ENCODE measurements at places on chromosomes 3 and 15.

DNA sequence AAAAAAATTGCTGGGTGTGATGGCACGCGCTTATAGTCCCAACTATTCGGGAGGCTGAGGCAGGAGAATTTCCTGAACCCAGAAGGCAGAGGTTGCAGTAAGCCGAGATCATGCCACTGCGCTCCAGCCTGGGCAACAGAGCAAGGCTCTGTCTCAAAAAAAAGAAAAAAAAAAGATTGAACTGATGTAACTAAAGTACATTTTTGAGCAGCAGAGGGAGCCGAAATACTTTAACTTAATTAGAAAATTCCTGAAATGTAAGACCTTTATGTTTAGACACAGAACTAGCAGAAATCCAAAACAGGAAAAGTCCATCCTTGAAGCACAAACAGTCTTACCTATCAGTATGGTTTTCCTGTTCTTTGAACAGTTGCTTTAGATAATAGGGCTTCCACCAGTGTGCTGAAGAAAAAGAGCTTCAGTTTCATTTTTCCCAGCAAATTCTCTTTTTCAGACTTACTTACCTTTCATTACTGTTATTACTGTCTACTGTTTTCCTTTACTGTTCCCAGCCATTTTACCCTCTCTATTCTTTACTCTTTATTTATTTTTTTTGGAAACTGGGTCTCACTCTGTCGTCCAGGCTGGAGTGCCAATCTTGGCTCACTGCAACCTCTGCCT is 33.4 kb upstream of the ZNF609 start:
- DNase-seq: no peak

- DNase-seq: no peak
Observed at GRCh38 chr15:64883100-64883581, 28.6 kb upstream of the ANKDD1A start.

DNA sequence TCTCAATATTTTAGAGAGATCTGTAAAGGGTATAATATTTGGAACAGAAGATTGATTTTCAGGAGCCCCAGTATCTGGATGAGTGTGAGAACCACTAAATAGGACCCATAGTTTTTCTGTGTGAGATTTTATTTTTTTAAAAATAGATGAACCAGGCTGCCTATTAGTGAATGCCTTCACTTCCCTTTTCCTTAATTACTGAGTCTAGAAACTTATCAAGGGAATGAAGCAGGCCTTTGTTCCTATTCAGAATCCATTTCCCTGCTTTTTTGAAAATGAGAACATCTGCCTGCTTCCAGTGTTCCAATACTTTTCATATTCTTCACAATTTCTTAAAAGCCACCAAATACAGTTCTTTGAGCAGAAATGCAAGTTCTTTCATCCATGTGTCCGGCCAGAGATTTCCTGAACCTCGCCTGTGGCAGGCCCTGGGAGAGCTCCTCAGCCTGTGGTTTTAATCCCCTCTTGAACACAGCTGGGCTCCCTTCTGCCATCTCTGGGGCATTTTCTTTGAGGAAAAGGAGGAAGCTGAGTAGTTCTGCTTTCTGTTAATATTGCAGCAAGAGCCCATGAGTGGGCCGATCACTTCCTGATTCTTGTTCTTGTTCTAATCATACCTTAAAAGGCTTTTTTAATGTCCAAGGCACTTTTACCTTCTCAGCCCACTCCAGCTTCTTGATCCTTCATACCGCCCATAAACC is 4.7 kb downstream of the EHD4 start:
- no peak for DNase-seq

DNA sequence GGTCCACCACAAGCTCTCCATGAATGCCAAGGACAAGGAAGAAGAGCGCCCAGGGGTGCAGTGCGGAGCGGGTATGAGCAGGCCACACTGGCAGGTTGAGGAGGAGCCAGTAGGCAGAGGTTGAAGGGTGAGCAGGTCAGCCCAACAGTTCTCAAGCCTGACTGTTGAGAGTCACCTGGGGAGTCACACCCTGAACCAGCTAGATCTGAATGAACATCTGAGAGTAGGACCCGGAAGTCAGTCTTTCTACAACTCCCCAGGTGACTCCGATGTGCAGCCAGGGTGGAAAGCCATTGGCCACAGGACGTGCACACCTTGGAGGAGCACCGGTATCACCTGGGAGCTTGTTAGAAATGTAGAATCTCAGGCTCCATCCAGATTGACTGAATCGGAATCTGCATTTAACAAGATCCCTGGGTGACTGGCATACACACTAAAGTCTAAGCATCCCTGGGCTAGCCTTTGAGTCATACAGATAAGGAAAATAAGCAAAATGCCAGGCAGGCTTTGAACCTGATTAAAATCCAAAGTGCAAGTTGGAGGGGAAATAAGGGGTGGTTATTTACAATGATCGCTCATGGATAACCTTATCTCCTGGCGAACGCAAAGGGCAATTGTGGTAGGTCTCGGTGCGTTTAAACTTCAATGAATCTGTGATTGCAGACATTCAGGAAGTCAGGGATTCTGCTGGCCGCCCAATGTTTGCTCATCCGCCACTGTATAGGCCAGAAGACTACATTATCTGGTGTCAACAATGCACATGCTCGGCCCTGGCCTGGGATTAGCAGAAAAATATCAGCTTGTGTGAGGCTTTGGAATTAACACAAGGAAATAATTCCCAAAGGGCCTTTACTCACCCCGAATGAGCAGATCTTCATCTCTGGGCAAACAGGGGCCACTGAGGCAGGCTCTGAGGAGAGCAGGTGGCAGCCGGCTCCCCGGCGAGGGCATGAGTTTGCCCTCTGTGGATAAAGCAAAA is 11.7 kb upstream of the LYZL4 start:
- no peak for DNase-seq

GRCh38 chr3:99633887-99634558 is 4.4 kb upstream of the COL8A1 start:
- no peak for DNase-seq

GRCh38 chr3:138066383-138066782 is 49.0 kb downstream of the DZIP1L start:
- no peak for DNase-seq

DNA sequence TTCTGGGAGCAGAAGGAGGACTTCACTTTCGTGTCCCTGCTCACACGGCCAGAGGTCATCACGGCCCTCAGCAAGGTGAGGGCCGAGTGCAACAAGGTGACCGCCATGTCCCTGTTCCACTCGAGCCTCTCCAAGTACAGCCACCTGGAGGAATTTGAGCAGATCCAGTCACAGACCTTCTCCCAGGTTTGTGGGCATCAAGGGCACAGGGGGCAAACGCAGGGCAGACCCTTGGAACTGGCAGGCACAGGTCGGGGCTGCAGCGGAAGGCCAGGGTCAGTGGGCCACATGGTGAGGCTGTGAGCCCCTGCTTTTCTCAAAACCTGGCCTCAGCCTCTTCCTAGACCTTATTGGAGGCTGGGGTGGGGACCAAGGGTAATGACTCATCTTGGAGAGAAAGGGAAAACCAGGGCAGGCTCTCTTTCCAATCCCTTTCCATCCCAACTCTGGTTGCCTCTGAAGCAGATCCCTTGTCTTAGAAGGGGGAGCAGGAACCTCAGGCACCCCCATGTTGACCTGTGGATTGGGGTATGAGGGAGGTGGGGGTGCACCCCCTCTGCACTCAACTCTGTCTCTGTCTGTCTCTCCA is 29.5 kb downstream of the DNAH1 start:
- no peak for DNase-seq

DNA sequence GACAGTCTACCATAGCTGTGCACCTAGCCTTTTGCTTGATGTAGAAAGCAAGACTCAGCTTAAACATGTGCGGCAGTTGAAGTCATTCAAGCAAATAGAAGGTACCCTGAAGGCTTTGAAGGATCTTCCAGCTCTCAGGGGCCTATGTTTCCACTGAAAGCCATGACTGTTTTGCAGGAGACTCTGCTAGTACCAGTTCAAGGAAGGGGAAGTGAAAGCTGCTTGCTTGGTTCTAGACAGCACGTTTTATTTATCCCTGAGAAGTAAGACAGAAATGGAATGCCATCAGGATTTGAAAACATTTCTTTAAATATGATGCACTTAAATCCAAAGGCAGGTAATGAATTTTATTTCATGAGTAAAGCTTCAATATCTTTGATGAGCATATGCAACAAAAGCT is 311.4 kb downstream of the PDCD6IP start:
- DNase-seq: no peak

- no peak for DNase-seq
Observed at GRCh38 chr3:149470381-149470780, 4.1 kb upstream of the TM4SF4 start.

- DNase-seq: no peak
Observed at GRCh38 chr3:168155303-168155702, 59.6 kb upstream of the GOLIM4 start.

GRCh38 chr15:32908135-32908801 is 190.5 kb downstream of the GREM1 start:
- DNase-seq: no peak

DNA sequence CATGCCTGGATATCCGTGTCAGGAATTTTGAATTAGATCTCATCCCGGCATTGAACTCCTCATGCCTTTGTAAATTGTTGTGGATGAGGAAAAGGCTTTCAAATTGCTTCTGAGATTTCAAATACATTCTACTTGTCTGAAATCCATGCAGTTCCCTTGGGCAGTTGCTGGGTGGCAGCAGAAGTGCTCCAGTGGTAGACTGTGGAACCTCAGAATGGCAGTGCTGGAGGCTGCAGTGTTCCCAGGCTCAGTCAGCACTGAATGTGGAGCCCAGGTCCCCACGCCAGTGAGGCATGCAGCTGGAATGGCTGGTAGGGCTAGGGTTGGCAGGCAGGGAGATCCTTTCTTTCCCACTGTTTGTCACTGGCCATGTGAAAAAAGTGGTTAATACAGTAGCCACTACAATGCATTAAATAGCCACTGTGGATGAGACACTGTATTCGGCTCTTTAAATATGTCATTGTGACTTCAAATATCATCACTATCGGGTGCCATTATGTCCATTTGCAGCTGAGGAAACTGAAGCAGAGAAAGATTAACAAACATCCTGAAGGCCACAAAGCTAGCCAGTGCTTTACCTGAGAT is 98.6 kb downstream of the TPRG1 start:
- no peak for DNase-seq

DNA sequence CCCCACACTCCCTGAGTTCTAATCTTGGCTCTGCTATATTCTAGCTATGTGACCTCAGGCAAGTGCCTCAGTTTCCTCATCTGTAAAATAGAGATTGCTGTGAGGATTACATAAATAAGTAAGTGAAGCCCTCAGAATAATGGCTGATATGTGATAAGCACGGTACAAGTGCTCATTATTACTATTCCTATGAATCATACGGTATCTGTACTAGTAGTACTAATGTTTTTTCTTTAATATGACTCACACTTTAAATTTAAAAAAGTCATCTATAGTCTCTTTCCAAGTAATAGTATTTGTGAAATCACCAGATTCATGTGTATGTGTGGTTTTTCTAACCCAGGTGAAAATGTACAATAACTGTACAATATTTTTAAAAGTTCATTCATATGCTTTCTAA is 58.7 kb downstream of the CLDN11 start:
- no peak for DNase-seq

DNA sequence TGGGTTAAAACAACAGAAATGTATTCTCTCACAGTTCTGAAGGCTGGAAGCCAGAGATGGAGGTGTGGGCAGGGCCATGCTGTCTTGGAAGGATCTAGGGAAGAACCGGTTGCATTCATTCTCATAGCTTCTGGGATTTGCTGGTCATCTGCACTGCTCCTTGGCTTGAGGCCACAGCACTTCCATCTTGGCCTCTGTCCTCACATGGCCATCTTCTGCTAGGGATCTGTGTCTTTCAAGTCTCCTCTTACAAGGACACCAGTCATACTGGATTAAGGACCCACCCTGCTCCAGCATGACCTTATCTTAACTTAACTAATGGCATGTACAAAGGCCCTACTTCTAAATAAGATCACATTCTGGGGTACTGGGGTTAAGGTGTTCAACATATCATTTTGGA is 47.7 kb downstream of the RPLP1 start:
- DNase-seq: no peak

- no peak for DNase-seq
Observed at GRCh38 chr3:119518026-119518425, 19.7 kb downstream of the TIMMDC1 start.

DNA sequence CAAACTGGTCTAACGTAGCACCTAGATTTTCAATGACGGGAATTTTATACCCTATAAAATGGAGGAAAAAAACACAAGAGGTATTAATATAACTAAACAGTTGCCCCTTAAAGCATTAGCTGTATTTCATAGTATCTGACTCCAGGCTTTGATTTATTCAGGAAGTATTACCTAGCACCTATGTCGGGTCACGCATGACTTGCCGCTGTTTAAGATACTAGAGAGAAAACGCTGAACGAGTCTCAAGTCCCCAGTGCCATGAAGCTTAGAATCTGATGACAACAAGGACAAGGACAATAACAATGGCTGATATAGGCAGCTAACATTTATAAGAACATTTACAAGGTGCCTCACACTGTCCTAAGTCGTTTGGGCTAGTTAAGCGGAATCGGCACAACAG is 1.9 kb downstream of the SNRPA1 start:
- no peak for DNase-seq

DNA sequence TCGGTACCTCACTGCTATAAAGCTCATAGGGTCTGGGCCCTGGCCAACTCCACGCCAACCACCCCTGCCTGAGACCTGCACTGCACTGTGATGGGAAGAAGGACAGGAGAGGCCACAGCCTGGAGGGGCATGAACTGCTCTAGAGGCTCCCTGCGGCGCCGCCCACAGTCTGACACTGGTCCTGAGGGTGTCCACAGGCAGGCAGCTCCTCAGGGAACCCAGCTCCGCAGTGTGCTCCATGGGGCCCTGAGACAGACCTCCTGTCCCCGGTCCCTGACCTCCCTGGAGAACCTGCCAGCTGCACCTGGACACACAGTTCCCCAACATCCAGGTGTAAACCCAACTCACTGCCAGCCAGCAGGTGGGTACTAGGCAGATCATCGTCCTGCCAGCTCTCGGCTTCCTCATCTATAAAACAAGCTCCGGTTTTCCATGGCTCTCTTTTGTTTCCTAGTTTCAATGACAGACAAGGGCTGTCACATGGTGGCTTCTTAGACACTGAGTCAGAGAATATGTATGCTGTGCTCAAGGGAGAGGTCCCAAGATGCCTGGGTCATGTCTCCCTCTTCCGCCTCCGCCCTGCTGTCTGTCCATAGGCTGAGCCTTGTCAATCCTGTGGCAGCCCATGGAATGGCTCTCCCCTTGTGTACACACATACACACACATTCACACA is 5.1 kb upstream of the HAPLN3 start:
- no peak for DNase-seq

- no peak for DNase-seq
Observed at GRCh38 chr3:160437083-160437455, 12.5 kb downstream of the TRIM59 start.

- no peak for DNase-seq
Observed at GRCh38 chr15:74868059-74868458, 5.1 kb downstream of the SCAMP2 start.

GRCh38 chr15:74978503-74978902 is 16.9 kb upstream of the SCAMP5 start:
- DNase-seq: no peak

DNA sequence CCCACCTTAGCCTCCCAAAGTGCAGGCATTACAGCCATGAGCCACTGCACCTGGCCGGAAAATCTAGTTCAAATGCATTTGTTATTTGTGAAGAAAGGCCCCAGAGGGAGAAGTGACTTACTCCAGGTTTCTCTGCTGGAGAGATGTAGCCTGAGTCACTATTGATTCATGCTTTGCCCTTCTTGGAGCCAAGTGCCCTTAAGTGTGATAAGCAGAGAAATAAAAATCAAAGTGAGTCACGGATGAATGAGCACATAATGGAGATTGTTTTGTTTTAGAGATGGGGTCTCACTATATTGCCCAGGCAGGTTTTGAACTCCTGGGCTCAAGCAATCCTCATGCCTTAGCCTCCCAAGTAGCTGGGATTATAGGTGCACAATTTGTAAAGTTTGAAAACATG is 33.1 kb downstream of the CDC25A start:
- no peak for DNase-seq

Data from activated naive CD4-positive, alpha-beta T cell (primary cell).